Activated CD4-positive, alpha-beta T cell treated with anti-CD3 and anti-CD28 coated beads, Interleukin-2, amount 50 U/mL, for 4 hours (primary cell): ENCODE measurements at places on chromosomes 7 and 10.

GRCh38 chr10:111131168-111131799, 54.5 kb downstream of the ADRA2A start:
- no peak for DNase-seq

DNA sequence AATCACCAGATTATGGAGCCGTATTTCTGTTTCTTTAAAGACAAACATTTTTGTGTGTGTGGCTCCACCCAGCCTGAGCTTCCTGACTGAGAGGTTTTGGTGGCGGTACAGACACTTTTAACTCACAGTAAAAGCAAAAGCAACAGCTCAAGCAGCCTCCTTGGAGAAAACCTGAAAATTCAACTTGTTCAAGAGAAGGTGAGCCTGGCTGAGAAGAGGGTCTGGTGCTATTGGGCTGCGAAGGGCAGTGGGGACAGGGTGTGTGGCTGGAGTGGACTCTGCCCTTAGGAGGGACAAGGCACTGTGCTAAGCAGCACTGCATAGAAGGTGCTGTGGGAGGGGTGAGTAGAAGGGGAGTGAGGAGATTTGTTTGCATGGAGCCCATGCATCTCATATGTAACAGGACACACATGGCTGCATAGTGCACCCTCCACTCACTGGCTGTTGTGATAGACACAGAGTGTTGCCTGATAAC, at the start of gene GIMAP7:
Gene GIMAP7, plus strand, starts transcription at position 125 of the 475 bp plus-strand sequence. CDS start 5,103 bp downstream, outside the sequence.
- DNase-seq = peak; percentile 54

GRCh38 chr7:158582089-158582456, 5.5 kb downstream of the PTPRN2 start:
- no peak for DNase-seq

DNA sequence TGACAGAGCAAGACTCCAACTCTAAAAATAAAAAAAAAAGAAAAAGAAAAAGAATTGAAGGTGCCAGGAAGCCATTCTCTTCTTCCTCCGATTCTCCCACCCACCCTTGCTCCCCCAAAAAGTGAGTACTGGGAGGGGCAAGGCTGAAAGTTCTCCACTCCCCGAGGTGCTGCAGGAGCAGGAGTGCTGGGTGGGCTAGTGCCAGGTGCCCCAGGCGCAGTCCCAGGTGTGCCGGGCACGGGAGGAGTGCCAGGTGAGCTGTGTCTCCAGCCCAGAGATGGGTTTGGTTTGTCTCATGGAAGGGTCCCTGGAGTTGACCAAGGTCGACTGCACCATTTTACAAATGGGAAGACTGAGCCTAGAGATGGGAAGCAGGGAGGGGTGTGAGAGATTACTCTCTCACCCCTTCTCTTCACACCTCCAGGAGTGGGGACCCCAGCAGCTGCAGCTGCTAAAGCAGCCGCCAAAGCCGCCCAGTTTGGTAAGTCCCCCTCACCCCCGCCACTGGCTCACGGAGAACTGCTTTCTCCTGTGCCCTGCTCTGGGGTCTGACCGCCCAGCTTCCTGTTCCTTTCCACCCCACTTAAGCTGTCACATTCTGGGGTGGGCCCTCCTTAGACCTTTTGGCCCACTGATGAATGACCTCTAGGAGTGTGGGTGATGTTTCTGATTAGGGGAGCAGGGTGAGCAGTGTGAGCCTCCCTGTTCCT, 26.2 kb upstream of the LIMK1 start:
- no peak for DNase-seq

GRCh38 chr10:83164156-83164555, 975.2 kb upstream of the GHITM start:
- DNase-seq = no peak

DNA sequence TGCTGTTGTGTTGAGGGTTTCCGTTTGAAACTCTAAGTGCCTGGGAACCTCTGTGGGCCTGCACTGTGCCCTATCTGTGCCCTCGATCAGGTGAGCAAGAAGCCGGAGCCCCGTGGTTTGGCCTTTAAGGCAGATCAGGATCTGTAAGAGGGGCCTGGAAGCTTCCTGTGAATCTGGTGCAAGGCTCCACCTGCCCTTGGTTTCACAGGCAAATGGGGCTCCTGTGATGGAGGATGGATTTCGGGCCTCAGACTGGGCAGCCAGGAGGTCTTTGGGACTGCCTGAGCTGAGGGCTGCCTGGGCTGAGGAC, 21.6 kb downstream of the SCART1 start:
- peak; percentile 33 for DNase-seq

- DNase-seq = no peak
Observed at GRCh38 chr10:61635932-61636331, 26.8 kb upstream of the CABCOCO1 start.

- no peak for DNase-seq
Observed at GRCh38 chr10:27470885-27471284, 33.2 kb upstream of the RAB18 start.

- DNase-seq = no peak
Observed at GRCh38 chr10:35328404-35329037, 7.8 kb upstream of the CCNY start.

DNA sequence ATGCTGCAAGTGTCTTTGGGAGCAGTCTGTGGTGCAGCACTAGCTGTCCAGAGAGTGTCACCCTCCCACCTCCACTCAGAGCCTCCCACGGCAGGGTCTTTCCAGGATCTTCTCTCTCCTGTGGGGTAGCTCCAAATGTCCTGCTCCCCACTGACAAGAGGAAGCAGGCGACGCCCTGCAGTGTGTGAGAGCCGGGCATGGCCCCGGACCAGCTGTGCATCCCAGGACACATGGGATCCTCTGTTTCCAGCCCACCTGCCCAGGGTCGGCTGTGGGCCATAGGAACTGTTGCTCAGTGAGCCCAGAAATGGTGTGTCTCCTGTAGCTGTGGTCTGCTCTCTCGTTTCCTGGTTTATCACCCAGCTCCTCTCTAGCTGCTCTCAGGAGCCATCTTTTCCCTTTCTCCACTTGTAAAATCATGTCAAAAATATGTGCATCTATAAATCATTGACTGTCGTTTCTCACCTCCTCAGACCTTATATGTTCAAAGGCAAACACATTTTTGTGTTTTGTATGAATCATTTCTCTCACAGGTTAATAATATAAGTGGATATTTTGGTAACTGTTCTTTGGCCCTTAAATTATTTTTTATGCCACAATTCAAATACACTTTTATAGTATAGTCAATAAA, 74.9 kb downstream of the VWC2 start:
- DNase-seq = no peak

DNA sequence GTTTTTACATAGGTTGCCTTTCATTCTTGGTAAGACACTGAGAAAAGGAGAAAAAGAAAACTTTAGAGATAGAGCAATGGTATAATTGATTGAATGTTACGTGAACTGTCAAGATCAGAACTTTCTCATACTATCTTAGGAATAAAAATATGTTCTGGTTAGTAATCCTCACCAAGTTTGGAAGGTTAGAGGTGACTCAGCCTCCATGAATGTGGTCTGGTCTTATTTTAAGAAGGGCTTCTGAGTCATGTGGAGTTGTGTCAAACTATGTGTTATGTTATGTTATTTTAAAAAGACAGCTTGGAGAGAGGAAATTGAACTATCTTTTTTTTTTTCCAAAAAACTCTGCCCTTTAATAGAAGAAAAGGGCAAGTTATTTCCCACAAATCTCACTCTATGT, 458.6 kb upstream of the KLF6 start:
- DNase-seq = no peak

- no peak for DNase-seq
Observed at GRCh38 chr10:78996792-78997129, 72.0 kb upstream of the ZMIZ1 start.

- DNase-seq = peak; percentile 3
Observed at GRCh38 chr7:123494193-123494796, 40.1 kb downstream of the IQUB start.

GRCh38 chr10:30155401-30155800, 96.0 kb upstream of the JCAD start:
- no peak for DNase-seq

DNA sequence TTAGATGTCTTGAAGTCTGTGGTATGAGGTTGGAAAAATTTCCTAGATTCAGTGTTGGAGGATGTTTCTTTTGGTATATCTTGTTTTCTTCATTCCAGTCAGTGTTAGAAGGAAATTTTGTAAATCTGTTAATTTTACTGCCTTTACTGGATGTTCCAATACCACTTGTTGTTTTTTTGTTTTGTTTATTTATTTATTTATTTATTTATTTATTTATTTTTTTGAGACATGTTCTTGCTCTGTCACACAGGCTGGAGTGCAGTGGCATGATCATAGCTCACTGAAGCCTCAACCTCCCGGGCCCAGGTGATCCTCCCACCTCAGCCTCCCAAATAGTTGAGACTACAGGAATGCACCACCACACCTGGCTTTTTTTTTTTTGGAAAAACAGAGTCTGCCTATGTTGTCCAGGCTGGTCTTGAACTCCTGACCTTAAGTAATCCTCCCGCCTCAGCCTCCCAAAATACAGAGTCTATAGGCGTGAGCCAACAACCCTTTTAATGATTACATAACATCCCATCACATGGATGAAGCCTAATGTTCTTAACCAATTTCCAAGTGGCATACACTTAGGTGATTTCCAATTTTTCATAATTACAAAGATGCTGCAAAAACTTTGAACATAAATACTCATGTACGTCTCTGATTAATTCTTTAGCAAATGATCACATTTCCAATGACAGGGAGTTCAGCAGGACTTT, 52.8 kb upstream of the WAC start:
- DNase-seq = no peak

DNA sequence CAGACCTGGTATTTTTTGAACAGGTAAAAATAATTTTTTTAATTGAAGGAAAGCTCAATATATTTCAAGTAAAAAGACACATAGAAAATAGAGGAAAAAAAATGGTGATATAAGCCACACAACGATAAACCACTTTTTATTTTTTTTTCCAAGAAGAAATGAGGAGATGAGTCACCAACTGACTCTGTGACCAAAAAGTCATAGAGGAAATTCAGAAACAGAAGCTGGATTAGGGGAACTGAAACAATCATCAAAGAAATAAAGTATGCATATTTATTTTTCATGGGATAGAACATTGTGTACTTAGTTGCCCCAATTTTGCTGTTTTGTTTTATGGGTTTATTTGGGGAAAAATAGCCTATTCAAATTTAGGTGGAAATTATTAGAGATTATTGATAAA, 176.8 kb upstream of the AGR3 start:
- DNase-seq = no peak

GRCh38 chr7:4849390-4849789, 12.4 kb downstream of the PAPOLB start:
- no peak for DNase-seq

GRCh38 chr7:134891262-134891695, 95.0 kb upstream of the AGBL3 start:
- no peak for DNase-seq

GRCh38 chr10:43408331-43408709, 666 bp downstream of the HNRNPF start:
- no peak for DNase-seq

DNA sequence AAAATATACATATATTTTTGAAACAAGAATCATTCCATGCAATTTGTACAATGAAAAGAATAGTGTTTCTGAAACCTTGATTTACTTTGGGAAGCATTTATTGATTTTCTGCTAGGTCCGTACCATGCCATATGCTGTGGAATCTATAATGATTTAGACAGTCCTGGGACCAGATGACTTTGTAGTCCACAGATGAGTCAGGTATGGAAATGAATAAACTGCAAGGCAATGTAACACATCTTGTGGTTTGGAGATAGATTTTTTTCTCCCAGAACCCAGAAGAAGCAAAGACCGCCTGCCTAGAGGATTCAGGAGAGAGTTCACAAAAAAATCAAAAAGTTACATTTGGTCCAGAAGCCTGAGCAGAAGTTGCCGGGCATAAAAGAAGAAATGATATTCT, 190.4 kb downstream of the GPR37 start:
- DNase-seq = no peak

DNA sequence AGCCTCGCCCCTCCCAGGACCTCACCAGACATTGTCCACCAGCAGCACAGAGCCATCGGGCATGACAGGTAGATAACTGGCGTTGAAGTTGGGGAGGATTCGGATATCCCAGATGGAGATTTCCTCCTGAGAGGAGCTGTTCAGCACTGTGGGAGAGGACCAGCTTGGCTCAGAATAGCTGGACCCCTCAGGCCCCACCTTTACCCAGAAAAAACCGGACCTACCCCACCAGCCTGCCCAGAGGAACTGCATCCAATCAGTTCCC, 1.5 kb downstream of the TRAPPC14 start:
- DNase-seq = no peak

- no peak for DNase-seq
Observed at GRCh38 chr7:156014201-156014600, 201.9 kb upstream of the SHH start.

DNA sequence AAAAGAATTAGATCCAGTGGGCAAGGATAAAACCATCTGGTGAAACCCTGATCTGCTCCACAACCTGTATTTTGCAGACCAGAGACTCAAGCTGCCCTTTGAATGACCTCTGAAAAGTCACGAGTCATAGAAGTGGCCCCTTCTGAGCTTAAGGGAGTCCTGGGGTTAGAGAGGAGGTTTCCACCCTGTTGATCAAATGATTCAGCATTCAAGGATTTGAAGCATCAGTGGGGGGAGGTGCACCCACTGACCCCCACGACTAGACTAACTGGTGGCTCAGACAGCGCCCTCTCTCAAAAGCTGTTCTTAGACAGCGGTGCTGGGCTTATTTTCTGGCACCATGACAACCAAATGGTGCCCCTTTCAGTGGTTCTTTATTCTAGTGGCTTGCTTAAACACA, 44.3 kb downstream of the PLCE1 start:
- DNase-seq = no peak

DNA sequence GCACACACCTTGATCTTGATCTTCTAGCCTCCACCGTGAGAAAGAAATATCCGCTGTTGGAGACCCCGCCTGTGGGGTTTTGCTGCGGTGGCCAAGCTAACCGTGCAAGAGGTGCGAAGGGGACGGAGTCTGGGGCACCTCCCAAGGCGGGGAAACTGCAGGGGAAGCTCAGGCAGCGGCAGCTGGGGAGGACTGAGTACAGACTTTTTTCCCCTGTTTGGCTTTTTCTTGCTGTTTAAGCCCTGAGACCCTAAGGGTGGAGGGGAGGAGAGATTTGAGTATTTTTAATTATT, 108.0 kb downstream of the DNAJB6 start:
- DNase-seq = no peak

GRCh38 chr7:81053623-81054022, 134.8 kb upstream of the SEMA3C start:
- no peak for DNase-seq

- no peak for DNase-seq
Observed at GRCh38 chr10:97921581-97922021, 72.0 kb downstream of the GOLGA7B start.

GRCh38 chr7:27771111-27771510, 31.1 kb downstream of the TAX1BP1 start:
- no peak for DNase-seq

DNA sequence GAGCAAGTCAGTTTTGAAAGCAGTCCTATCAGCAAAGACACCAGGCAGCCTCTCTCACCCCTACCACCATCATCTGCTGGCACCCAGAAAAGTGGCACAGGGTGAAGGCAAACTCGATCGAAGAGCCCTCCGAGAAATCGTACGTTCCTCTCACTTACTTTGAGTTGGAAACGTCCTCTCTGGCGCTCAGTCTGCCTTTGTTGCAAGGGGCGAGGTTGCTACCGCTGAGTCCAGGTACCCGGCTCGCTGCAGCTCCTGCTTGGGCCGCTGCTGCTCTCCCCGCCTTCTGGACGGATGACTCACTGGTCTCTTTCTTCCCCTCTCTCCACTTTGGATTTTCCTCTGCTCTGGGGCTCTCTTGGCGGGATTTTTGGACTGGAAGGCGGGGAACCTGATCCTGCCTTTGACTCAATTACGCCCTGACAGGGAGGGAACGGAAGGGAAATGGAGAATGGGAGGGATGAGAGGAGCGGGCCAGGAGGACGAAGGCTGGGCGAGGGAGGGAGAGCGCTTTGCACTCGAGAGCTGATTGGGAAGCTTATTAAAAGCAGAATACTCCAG, at the start of gene PTN:
Gene PTN, minus strand, starts transcription at position 453 of the 561 bp plus-strand sequence. CDS start 88,760 bp downstream, outside the sequence.
- no peak for DNase-seq
